ENCODE measurements at places on chromosomes 16 and 17.

DNA sequence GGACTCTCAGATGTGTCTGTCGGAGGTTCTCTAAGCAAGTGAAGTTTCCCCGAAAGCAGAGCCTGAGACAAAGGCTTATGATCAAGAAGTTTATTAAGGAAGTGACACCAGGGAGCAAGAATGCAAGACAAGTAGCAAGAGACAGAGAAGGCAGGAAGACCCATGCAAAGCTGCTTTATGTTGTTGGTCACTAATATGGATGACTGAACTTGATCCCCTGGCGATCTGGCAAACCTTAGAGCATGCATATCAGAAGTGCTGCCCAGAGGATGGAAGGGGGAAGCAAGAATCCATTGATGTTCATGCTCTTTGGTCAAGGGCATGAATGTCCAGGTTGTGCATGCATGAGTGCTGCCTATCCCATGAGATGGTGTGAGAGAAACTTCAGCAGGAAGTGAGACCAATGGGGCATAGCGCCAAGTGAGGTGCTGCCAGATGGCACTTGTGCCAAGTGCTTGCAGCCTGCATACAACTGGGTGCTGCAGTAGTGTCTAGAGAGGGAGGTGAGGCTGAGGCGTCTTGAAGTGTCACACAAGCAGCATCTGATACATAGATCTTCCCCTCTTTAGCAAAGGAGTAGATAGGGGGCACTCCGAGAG, 176.5 kb downstream of the SALL1 start:
- no peak for DNase-seq

- no peak for DNase-seq
These were observed 71.6 kb downstream of the CDK5R1 start for GRCh38 chr17:32558326-32558955.

- peak; percentile 8 for DNase-seq
These were observed 119.5 kb downstream of the IRF8 start for GRCh38 chr16:86018487-86018886.

DNA sequence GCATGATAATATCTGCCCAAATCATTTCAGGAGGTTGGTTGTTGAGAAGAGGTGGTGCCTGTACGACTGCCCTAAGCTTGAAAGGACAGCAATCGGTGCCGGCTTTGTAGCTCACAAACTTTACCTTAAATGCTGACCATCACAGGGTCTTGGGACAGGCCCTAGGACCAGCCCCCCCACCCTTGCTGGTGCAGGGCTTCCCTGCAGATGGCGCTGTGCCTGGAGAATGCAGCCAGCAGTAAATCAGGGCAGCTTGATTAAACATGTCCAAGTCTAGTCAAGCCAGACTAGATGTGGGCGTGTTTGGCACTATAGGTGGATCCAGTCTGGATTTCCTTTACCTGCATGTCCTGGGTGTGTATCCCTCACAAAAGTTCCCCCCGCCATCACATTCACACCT, 135.5 kb upstream of the CRHR1 start:
- DNase-seq: no peak

DNA sequence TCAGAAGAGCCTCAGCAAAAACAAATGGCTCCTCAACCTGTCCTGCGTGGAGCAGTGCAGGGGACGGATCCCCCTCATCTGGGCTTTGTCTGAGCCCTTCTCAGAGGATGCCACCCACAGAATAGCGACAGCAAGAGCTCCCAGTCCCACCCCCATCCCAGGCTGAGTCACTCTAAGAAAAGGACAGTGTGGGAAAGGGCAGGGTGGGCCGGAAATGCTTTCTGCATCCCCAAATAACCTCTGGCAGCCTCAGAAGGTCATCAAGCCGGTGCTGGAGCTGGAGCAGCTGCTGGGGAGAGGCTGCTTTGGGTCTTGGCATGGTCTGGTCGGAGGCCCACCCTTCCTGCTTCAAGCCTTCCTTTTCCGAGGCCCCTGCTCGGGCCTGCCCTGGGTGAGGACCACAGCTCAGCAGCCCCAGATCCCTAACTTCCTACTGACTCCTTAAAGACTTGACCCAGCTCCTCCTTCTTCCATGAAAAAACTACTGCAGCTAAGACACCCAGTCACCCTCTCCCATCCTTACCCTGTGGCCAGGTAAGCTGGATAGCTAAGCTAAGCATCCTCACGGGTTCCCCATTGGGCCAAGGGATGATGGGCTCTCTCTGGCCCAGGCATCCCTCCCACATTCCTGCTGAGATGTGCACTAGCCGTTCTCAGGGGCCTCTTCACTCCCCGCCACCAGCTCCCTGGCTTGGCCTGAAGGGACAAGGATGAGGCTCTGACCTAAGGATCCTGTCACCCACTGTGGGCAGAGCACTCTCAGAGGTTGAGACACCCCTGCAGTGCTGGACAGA, 8.7 kb downstream of the SLC12A4 start:
- peak; percentile 46 for DNase-seq

GRCh38 chr16:85860413-85861094, 38.4 kb upstream of the IRF8 start:
- no peak for DNase-seq

DNA sequence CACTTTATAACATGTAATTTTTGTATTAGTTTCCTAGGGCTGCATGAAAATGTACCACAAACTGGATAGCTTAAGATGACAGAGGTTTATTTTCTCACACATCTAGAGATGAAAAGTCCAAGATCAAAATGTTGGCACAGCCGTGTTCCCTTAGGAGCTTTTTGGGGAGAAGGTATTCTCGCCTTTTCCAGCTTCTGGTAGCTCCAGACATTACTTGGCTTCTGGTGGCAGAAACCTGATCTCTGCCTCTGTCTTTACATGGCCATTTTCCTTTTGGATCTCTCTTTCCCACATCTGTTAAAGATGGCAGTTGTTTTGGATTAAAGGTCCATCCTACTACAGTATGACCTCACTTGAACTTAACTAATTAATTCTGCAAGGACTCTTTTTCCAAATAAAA, 885.7 kb upstream of the CDH8 start:
- DNase-seq: no peak

GRCh38 chr16:68737046-68737729, at the start of gene CDH1:
CDH1 (plus strand) TSS chr16:68737292; CDS start chr16:68737416, 124 bp downstream.
- no peak for DNase-seq

DNA sequence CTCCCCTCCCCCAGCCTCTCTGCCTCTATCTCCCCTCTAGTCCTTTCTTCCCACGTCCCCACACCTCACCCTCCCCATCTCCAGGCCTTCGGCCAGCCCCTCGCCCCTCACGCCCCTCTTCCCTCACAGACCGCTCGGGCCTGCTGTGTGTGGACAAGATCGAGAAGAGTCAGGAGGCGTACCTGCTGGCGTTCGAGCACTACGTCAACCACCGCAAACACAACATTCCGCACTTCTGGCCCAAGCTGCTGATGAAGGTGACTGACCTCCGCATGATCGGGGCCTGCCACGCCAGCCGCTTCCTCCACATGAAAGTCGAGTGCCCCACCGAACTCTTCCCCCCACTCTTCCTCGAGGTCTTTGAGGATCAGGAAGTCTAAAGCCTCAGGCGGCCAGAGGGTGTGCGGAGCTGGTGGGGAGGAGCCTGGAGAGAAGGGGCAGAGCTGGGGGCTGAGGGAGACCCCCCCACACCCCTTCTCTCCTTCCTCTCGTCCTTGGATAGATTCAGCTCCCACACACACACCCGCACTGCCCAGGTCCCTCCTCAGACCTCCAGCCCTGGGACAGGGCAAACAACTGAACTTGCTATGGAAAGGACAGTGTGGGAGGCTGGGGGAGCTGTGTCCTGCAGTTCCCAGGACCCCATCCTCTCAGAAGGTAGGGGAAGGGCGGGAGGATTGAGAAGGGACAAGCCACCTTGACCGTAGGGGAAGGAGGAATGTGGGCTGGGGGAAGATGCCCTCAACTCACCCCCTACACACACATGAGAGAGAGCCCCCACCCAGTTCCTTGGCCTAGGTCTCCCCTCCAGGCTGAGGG, 11.1 kb downstream of the NR1D1 start:
- DNase-seq: no peak

All from fibroblast of skin of back (primary cell).